Occipital lobe (tissue), 3 donors: ENCODE measurements at places on chromosomes 16 and 17. TPM values are rescaled to one million over a fixed set of nuclear protein-coding genes. Genes with fewer than 3 reads are reported as not detected.

Gene DPEP2
- not detected for total RNA-seq

Gene RGS9
- 4.2 TPM for total RNA-seq

GRCh38 chr16:84132527-84133285, 12.3 kb downstream of the HSDL1 start:
- no peak for DNase-seq

- DNase-seq: no peak
These were observed 38.4 kb downstream of the UTP18 start for GRCh38 chr17:51298508-51299371.

Gene ZG16
- not detected for total RNA-seq

DNA sequence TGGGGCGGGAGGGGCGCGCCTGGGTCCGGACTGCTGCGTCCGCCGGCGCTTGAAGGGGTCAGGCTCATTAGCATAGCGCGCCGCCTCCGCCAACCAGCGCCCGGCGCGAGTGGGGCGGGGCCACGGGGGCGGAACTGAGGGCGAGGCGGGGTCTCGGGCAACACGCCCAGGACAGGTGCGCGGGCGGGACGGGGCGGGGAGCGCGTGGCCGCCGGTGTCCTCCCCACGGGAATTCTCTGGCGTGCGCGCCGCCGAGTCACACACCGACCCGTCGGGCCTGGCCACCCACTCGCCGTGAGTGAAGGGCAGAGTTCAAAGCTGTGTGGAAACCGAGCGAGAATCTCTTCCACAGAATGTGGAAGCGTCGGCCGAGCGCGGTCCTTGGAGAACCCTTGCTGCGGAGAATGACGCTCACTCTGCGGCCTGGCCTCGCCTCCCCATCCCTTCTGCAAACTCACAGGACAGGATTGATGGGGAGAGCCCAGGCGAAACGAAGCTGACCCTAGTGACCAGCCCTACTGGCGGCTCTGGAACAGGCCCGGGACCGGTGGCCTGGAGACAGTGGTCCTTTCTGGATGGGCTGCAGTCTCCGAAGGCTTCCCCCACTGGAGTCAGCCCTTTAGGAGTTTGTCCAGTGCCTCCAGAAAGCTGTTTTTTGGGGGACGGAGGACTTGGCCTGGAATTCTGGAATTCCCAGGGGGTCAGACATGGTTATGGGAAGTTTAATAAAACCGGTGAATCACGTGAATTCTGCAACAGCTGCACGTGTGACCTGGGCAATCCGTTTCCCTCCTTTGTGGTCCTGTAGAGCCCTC, at the start of gene SNAI3:
SNAI3 (minus strand) TSS at position 69 of the 815 bp plus-strand sequence. CDS start 101 bp downstream, outside the sequence.
- DNase-seq: peak; percentile 42
